ENCODE measurements at places on chromosomes 11 and 22.

GRCh38 chr11:121630041-121630440 is 177.3 kb upstream of the SORL1-AS1 start:
- DNase-seq = no peak

DNA sequence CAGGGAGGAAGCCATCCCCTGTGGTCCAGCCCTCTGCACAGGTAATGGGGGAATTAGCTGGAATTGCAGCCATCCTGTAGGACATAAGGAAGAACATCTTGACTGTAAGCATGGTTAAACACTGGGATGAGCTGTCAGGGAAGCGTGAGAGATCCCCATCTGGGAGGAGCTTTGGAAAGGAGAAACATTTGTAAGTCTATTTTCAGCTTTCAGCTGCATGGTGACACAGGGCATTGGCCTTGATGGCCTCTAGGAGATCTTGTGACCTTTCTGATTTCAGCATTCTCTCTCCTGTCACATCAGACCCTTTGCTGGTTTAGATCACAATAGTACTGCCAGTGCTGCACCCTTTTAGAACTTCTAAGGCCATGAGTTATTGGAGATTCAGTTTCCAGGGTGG is 47.1 kb downstream of the BCR start:
- DNase-seq = no peak

DNA sequence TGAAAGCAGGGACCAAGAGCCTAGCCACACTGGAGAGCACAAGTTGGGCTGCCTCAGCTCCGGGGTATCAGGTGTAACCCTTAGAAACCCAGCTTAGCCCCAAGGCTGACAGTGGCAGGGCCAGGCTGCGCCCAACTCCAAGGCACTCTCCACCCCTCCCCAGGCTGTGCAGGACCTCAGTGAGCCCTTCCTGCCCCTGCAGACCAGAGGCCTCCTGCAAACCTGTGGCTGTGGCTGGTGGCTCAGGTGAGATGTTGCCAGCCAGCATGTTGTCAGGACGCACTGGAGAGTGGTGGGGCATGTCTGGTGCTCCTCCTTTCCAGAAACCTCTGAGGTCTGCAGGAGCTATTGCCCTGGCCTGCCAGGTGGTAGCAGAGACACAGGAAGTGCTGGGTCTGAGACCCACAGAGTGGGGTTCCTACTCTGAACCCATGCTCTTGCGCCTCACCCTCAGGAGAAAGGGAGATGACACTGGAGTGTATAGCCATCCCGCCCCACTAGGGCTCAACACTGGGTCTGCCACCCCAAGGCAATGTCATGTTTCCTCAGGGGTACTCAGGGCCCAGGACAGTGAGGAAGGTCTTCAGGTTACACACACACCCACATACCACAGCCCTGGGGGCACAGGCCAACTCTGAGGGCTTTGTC is 2.4 kb upstream of the SCARF2 start:
- no peak for DNase-seq

DNA sequence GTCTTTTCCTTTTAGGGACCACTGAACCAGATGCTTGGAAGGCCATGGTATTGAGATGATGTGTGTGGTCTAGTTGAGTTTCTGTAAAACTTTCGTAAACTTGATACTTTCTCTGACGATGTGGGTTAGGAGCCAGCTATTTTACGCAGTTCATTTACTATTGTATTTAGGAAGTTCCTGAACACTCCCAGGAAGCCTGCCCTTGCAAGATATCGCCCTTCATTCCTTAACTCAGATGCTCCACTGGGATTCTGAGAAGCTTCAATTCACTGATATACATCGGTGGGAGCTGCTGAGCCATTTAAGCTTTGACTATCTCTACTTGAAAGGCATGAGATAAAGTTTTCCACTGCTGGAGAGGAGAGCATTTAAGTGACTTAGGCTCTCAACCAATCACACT is 121.3 kb downstream of the CSNK2A3 start:
- no peak for DNase-seq

DNA sequence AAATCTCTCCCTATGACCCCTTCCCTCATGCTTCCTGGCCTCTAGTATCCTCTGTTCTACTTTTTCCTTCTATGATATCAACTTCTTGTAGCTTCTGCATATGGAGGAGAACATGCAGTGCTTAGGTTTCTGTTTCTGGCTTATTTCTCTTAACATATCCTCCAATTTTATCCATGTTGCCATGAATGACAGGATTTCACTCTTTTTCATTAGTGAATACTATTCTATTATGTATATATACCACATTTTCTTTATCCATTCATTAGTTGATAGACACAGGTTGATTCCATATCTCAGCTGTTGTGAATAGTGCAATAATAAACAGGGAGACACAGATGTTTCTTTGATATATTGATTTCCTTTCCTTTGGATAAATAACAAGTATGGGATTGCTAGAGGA is 123.3 kb upstream of the SESN3 start:
- DNase-seq = no peak

DNA sequence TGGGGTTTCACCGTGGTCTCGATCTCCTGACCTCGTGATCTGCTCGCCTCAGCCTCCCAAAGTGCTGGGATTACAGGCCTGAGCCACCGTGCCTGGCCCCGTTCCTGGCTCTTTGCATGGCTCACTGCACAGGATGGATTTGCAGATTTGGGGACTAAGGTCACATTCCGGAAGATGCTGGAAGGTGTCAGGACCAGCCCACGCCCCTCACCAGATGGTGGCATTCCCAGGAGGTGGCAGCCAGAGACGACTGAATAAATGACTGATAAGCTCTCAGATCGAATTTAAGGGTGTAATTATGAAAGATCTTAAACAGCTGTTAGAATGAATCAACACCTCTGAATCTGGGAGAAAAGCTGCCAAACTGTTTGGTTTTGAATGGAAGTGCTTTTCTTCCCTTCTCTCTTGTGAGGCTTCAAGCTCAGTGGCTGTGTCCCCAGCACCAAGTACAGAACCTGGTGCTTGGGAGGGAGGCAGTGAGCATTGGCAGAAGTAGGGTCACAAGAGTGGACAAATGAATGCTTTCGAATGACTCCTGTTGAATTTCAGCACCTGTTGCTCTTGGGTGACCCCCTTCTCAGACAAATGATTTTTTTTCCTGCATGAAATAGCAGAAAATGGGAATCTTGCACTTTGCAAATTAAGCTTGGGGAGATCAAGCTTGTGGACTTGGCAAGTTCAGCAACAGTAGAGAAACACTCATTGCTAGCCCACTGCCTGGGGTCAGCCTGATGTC is 69.6 kb downstream of the KIAA1671 start:
- no peak for DNase-seq

DNA sequence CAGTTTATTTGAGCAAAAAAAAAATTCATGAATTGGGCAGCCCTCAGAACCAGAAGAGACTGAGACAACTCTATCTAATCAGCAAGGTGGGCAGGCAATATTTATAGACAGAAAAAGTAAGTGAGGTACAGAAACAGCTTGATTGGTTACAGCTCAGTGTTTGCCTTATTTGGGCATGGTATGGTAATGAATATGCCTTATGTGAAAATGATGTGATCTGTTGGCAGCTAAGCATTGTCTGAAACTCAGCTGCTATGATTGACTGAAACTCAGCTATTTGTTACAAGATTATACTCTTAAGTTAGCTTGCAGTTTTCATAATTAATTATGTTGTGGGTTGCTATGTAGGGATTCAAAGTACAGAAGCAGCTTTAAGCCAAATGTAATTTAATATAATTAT is 127.6 kb downstream of the CNTN5 start:
- DNase-seq = no peak

DNA sequence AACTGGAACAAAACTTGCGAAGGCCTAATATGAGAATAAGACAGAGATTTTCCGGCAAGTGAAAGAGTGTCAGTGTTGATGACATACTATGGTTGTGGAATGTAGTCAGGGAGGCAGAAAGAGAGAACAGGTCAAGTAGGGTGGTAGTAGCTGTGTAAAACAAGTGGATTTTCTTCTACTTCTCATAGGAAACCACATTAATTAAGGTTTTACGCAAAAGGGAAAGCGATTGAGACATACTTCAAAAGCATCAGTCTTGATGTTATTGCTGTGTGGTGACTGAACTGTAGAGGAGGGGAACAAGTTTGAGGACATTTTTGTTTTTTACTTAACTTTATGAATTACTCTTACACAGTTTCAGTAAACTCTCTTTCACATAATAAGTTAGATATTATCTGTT is 186.0 kb upstream of the CNTN5 start:
- DNase-seq = no peak

DNA sequence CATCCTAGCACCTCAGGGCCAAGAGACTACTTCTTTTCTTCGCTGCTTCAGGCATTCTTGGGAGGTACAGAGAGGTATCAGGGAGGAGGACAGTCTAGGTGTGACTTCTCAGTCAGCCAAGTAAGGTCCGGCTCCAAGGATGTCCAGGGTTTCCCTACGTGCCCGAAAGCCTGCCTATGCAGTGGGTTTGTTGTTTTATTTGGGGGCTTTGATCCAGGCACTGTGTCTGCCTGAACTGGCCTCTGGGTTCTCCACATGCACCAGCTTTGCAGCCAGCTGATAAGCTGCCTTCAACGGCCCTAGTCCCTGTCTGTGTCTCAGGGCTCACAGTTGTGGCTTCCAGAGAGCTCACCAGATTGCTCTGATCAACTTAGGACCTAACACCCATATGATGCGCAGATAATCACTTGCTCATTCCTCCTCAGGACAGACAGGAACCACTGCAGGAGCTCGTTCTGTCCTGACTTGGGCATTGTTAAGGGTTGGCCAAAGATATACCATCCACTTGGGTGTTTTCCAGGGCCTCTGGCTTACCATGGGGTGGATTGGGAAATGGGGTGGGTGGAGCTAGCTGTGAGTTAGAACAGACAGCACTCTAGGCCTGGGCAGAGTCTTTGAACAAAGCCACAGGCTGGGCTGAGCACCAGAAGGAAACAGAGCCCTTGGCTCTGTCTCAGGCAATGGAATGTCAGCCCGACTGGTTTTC is 45.5 kb upstream of the CRYBB3 start:
- DNase-seq = no peak

- DNase-seq = no peak
Measured at GRCh38 chr22:17431179-17431578, 61.9 kb downstream of the CECR2 start.

GRCh38 chr22:19717691-19718455 is 3.6 kb downstream of the SEPTIN5 start:
- peak; percentile 80 for DNase-seq

- DNase-seq = no peak
Measured at GRCh38 chr11:17513853-17514252, 30.4 kb downstream of the USH1C start.

- no peak for DNase-seq
Measured at GRCh38 chr11:69000391-69000790, 12.7 kb downstream of the MRGPRF start.

DNA sequence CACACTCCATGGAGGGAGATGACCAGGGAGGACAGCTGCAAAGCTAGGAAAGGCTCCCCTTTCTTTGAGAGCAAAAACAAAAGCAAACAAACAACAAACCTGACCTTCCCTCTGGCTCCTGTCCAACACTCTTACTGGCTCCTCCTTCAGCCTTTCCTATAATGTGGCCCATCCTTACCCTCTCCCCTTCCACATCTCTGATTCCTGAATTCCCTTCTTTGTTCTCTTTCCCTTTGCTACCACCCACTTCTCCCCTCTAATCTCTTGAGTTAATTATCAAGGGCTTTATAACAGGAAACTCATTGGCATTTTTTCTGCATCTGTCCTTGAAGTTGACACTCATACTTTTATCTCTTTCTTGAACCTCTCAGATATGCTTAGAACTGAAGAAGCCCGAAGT is 56.3 kb downstream of the ZNF280B start:
- DNase-seq = no peak

DNA sequence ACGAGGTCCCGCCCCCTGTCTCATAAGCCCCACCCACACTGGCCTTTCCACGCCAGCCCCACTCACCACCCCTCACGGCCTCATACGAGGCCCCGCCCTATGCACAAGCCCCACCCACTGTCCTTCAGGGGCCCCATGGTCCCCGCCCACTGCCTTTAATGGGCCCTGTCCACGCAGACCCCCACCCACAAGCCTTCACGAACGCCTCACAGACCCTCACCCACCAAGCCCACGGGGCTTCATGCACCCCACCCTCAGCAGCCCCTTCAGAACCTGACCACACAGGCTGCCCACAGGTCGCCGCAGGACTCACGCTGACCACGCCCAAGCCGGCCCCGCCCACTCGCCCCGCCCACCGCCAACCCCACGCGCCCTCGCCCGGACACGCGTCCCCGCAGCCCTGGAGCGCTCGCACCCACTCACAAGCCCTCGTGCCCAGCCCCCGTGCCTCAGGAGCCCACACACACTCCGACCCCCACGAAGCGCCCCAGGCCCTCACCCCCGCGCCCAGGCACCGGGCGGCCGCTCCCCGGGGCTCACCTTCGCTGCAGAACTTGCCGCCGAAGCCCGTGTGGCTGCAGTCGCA is 10.5 kb downstream of the NRXN2 start:
- no peak for DNase-seq

All from activated CD4-positive, alpha-beta T cell treated with anti-CD3 and anti-CD28 coated beads, Interleukin-10, Interleukin-2, amounts not matched to agents 100 ng/mL and 50 ng/mL, durations not matched to agents 16 hours and 8 hours (primary cell).